ENCODE measurements at places on chromosomes 5 and 9. TPM values are rescaled to one million over a fixed set of nuclear protein-coding genes. Genes with fewer than 3 reads are reported as not detected.

Gene DNAH5
- total RNA-seq = 0.17 TPM

Gene C6
- not detected for total RNA-seq

Gene ANKDD1B
- total RNA-seq = 1.1 TPM

Gene ANKRD55
- total RNA-seq = 3.2 TPM

Gene ORM2
- total RNA-seq = not detected

Gene LHX3
- total RNA-seq = not detected

Gene MRPL50
- 19.4 TPM for total RNA-seq

Gene SV2C
- total RNA-seq = not detected

Gene LCN9
- total RNA-seq = not detected

Gene STOM
- 310 TPM for total RNA-seq

Gene LCN1
- total RNA-seq = not detected

Gene PTCH1
- 6.9 TPM for total RNA-seq

Gene ZNF462
- 11.4 TPM for total RNA-seq

Gene IRX2
- 1.7 TPM for total RNA-seq

Gene PCDHB5
- total RNA-seq = 1.7 TPM

Gene SPINK4
- not detected for total RNA-seq

Gene ZNF367
- 12.8 TPM for total RNA-seq

Gene ENHO
- total RNA-seq = not detected

Gene SYK
- total RNA-seq = not detected

Gene HK3
- total RNA-seq = not detected

All from dermis blood vessel endothelial cell (primary cell).